Activated B cell treated with CpG ODN at 0.5 μM for 24 hours (primary cell): ENCODE measurements at places on chromosomes 16 and 17.

DNA sequence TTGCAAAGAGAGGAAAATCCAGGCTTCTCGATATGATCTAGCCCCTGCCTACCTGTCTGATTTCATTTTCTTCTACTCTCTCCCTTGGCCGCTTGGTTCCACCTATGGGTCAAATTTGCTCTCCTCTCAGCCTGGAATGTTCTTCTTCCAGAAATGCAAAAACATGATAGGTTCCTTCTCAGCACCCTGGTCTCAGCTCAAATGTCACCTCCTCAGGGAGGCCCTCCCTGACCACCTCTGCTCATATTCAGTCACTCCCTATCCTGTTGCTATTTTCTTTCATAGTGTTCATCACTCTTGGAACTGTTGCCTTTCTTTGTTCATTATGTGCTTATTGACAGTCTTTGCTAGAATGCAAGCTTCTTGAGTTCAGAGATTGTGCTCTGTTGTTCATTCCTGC lies 208.6 kb downstream of the KATNIP start:
- no peak for DNase-seq

- no peak for DNase-seq
Measured at GRCh38 chr17:1156864-1157263, 22.9 kb downstream of the ABR start.

GRCh38 chr17:82486231-82487094 lies 27.9 kb downstream of the NARF start:
- no peak for DNase-seq

DNA sequence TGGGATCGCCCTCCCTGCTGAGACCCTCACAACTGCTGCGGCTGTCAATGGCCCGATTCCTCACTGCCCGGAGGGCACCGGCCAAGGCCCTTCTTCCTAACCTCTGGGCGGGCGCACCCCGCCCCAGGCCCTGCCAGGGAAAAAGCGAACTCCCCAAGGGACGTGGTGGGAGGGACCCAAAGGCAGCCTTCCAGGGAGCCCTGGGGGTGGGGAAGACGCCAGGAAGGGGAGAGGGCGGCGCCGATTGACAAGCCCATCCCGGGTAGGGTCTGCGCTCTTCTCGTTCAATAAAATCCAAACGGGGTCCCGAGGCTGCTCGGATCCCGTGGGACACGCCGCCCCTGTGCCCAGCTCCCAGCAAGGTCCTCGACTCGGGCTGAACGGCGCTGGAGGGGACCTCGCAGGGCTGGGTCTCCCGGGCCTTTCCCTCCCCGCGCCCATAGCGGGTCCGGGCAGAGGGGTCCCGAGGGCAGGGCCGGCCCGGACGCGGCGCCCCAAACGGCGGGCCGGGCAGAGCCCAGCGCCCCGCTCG lies 416 bp downstream of the KIFC3 start:
- no peak for DNase-seq

DNA sequence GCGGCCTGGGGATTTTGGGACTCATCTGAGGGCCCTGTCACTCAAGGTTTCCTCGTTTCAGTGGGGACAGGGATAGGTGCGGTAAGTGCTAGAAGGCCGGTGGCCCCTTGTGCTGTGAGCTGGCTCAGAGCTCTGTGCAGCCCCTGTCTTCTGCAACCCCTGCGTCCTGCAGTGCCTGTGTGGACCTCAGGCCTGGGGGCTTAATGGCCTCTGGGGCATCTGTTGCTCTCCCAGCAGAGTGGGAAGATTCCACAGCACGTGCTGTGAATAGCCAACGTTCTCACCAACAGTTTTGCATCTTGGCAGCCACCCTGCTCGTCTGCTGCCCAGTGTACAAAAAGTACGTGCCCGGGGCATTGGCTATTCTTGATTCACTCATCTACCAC lies 4.9 kb downstream of the FOXC2 start:
- no peak for DNase-seq

DNA sequence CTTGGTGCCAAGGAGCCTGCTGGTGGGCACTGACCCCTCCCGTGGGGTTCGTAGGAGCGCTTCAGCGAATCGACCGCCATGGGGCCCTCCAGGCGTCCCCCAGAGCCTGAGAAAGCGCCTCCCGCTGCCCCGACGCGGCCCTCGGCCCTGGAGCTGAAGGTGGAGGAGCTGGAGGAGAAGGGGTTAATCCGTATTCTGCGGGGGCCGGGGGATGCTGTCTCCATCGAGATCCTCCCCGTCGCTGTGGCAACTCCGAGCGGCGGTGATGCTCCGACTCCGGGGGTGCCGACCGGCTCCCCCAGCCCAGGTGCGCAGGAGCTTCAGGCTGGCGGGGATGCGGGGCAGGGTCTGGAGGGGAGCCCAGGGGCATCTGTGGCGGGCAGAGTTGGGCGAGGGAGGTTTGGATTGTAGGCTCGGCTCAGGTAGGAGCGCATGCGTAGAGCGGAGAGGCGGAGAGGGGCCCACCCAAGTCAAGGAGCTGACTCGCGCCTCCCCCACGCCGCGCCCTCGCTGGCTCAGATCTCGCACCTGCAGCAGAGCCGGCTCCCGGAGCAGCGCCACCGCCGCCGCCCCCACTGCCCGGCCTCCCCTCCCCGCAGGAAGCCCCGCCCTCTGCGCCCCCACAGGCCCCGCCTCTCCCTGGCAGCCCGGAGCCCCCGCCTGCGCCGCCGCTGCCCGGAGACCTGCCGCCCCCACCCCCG lies 19.8 kb downstream of the FMNL1 start:
- no peak for DNase-seq

DNA sequence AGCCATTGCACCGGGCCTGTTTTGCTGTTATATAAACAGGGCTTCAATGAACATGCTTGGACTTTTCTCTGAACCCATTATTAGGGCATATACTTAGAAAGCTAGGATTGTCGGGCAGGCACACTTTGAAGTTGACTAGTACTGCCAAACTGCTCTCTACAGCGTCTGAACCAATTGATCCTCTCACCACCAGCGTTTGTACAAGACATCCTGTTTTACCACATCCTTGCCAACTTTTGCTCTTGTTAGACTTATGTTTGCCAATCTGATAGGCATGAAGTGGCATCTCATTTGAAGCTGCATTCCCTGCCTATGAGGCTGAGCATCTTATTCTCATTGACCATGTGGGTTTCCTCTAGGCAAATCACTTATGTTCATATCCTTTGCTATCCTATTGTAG lies 7.4 kb upstream of the PPP1R9B start:
- DNase-seq: no peak

DNA sequence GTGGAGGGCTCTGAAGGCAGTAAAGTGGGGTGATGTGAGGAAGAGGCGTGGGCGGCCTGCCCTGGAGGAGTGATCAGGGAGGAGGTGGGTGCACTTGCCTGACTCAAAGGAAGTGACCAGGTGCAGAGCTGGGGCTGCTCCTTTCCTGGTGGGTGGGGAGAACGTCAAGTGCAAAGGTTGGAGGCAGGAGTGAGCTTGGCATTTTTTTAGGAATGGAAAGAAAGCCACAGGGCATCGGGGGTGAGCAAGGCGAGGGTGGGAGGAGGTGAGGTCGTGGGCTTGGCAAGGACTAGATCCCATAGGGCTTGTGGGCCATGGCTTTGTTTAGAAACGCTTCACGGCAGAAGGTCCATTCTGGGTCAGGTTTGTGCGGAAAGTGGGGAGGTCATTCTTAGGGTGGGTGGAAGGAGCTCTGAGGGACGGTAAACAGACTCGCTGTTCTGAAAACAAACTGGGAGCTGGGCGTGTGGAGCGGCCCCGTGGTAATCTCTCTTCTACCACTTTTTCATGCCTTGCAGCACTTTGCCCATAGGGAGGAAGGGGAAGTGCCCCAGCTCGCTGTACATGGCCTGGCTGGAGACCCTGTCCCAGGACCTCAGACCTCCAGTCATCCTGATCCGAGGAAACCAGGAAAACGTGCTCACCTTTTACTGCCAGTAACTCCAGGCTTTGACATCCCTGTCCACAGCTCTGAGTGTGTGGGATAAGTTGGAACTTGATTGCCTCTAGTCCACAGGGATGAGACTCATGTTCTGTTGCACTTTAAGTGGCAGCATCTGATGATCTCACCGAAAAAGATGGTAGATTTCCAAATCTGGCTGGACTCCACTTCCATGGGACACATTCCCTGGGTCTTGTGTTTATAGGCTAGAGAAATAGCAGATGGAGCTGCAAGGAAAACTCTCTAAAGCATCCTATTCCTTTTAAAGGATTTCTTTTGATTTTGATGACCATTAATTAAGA lies 18.9 kb upstream of the HERPUD1 start:
- DNase-seq: no peak

GRCh38 chr17:64354396-64354795 lies 36.3 kb downstream of the PECAM1 start:
- DNase-seq: no peak

GRCh38 chr17:35773679-35774425 lies 13.2 kb downstream of the C17orf50 start:
- DNase-seq: no peak

- DNase-seq: no peak
Measured at GRCh38 chr17:67390646-67391361, 13.7 kb downstream of the PITPNC1 start.

- DNase-seq: no peak
Measured at GRCh38 chr17:80636361-80637018, 91.9 kb downstream of the RPTOR start.

DNA sequence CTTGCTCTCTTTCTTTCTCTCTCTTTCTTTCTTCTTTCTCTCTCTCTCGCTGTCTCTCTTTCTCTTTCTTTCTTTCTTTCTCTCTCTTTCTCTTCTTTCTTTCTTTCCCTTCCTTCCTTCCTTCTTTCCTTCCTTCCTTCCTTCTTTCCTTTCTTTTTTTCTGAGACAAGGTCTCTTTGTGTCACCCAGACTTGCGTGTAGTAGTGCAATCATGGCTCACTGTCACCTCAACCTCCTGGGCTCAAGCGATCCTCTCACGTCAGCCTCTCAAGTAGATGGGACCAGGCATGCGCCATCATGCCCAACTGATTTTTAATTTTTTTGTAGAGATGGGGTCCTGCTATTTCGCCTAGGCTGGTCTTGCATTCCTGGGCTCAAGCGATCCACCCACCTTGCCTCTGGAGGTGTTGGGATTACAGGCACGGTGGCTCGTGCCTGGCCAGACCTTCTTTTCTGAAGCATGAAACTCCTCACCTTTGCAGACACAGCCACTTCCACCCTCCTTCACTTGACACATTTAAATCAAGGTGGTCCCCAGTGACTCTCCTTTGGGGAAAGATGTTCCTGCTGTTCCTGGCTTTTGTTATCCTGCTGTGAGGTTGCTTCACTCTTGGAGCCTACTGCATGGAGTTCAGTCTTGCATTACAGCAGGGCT lies 26.8 kb upstream of the NKD1 start:
- no peak for DNase-seq

DNA sequence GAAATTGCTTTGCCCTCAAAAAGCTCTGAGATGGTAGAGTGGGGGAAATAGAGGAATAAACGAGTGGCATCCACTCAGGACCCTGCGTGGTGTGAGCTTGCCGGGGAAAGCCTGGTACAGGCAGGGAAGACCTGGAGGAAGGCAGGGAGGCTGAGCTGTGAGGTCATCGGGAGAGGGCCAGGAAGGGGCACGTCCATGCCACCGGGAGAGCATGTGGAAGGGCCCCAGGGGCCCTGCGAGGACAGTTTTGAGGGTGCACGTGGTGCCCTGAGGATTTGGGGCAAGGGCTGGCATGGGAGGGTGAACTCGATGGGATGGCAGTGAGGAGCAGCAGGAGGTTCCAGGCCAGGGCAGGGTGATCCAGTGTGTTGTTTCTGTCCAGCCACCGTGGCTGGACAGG lies 56.3 kb upstream of the CBFA2T3 start:
- no peak for DNase-seq

DNA sequence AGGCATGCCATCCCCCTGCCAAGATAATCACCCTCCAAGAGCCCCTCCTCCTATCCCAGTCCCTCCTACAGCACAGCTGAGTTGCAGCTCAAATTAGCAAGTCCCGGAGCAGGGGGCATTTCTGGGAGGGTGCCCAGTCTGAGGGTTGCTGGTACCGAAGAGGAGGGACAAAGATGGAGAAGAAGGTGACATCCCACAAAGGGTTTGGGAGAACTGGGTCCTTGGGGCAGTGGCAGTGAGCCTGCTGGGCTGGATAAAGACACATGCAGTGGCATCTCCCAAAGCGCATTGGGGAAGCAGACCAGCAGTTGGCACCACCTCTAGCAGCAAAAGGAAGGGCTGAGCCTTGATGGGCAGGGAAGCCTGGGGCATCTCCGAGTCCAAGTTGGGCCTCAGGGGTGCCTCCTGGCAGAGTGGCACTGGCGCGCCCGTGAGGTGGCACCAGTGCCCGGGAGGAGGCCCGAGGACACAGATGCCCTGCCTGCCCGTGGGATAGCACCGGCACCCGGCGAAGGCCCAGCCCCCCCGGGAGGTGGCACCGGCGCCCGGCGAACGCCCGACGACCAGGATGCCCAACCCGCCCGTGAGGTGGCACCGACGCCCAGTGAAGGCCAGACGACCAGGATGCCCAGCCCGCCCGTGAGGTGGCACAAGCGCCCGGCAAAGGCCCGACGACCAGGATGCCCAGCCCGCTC lies 622 bp downstream of the TOM1L2 start:
- no peak for DNase-seq

GRCh38 chr16:15635926-15636325 lies 7.0 kb downstream of the MARF1 start:
- no peak for DNase-seq

- no peak for DNase-seq
Measured at GRCh38 chr16:58152246-58152868, 23.2 kb upstream of the CFAP20 start.

- DNase-seq: no peak
Measured at GRCh38 chr17:29257756-29258155, 11.1 kb downstream of the CRYBA1 start.

DNA sequence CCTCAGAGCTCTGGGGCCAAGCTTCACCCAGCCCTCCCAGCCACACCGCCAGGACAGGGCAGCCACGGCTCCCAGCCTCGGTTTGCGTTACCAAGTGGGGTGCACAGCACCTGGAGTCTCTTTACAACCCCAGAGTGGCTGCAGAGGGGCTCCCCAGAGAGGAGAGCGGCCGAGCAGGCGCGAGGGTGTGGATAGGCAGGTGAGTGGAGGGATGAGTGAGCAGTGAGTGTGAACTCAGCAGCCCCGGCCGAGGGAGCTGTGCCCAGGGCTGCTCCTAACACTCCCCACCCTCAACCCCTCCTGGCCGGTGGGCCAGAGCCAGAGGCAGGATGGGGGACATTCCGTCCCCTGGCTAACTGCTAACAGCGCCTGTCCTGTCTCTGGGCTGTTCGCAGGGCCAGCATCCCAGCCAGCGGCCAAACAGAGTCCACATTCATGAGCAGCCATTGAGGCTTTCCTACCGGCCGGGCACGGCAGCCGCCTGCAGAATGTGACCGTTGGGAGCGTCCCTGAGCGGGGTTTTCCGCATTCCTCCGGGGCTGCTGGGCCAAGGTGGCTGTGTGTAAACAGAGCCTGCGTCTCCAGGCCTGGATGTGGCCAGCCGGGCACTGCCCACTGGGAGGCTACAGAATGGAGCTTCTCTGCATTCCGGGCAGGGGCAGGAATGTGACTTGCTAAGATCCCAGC lies 5.3 kb downstream of the ZNF469 start:
- DNase-seq: no peak

GRCh38 chr16:76294396-76295214 lies 17.4 kb downstream of the CNTNAP4 start:
- no peak for DNase-seq
